ENCODE measurements at places on chromosomes 4 and X.

- DNase-seq: no peak
Measured at GRCh38 chrX:48474127-48474526, 1.9 kb upstream of the FTSJ1 start.

GRCh38 chrX:66676413-66676812 is 37.5 kb upstream of the EDA2R start:
- DNase-seq: no peak

DNA sequence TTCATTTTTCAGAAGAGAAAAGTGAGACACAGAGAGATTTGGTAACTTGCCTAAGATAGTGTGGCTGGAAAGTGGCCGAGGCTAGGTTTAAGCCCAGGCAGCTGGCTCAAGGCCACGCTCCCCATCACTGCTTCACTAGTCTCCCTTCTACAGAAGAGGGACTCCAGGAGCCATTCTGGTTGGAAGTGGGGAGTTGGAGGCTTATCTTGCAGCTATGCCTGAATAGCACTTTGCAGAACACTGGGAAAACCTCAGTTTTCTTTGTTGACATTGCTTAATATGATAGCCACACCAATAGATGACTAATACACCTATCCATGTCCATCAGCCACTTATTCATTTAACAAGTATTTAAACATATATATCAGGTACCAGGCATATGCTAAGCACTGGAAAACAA is 18.5 kb downstream of the LRRC66 start:
- no peak for DNase-seq

- no peak for DNase-seq
Measured at GRCh38 chr4:134624365-134624764, 422.8 kb upstream of the PABPC4L start.

GRCh38 chrX:104173841-104174240 is 7.6 kb downstream of the FAM199X start:
- no peak for DNase-seq

GRCh38 chrX:153469811-153470410 is 465 bp downstream of the HAUS7 start:
- peak; percentile 51 for DNase-seq

GRCh38 chr4:113564493-113564892 is 197.0 kb downstream of the CAMK2D start:
- DNase-seq: no peak

DNA sequence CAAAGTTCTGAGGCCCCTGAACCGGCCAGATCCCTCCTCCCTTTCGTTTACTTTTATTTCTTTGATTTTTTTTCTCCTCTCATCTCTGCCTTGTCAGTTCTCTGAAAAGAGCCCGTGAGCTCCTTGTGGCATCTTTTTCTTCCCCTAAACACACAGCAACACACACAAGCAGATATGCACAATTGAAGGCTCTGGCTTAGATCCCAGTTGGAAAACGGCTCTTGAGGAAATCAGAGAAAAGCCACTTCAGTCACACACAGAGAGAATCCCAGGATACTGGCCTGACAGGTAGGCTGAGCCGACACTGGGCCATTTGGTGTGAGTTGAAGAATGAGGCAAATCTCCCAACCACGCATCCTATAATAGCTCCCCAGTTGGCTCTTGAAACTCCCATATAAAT is 12.9 kb downstream of the DIPK2B start:
- no peak for DNase-seq

- DNase-seq: no peak
Measured at GRCh38 chr4:82275431-82276331, 98.1 kb downstream of the HNRNPD start.

DNA sequence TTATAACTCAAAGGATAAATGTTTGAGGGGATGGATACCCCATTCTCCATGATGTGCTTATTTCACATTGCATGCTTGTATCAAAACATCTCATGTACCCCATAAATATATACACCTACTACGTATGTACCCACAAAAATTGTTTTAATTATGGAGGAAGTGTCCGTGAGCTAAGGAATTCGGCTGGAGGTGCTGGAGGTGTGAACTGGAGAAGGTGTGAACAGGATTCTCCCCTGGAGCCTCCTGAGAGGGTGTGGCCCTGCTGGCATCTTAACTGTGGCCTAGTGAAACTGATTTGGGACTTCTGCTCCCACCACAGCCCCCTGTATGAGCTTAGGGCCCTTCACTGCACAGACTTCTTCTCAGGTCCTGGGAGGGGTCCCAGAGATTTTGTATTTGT is 23.4 kb downstream of the PNMA6E start:
- no peak for DNase-seq

DNA sequence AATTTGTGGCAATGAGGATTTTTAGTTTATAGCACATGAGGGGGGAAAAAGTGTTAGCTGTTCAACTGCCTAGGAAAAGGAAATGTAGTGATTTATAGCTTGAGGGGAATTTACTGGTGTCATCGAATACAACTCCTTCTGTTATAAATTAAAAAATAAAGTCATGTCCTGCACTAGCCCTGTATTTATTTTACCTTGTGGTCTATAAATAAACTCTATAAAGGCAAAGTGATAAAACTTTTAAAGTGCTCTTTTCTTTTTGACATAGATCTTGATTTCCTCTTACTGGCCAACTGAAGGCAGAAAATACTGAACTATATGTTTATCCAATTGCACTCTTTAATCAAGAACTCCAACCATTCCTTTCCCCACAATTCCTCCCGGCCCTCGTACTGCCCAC is 672.1 kb upstream of the SLIT2 start:
- no peak for DNase-seq

DNA sequence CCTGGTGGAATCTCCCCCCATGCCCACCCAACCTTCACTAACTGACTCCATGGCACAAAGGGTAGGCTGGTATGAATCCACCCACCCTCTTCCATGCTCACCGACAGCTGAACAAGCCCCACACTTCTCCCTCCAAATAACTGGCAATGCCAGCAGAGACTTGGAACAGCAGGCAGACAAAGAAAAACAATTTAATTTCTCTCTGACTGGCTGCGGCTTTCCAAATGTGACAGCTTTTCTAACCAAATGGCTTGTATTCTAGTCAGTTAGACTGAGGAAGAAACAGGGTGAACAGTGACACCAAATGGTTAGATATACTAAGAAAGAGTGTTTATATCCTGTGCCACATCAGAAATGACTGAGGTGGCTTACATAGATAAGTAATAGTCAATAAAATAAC is 199.3 kb upstream of the ADAMTS3 start:
- no peak for DNase-seq

DNA sequence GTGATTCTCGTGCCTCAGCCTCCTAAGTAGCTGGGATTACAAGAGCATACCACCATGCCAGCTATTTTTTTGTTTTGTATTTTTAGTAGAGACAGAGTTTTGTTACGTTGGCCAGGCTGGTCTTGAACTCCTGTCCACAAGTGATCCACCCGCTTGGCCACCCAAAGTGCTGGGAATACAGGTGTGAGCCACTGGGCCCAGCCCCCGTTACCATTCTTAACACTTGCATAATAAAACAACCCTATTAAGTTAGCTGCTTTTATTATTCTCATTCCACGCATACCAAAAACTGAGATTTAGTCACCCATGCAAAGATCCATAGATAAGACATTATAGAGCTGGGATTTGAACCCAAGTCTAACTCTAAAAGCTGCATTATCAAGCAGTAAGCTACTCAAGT is 6.0 kb upstream of the TEX13A start:
- DNase-seq: no peak

- DNase-seq: no peak
Measured at GRCh38 chr4:68218044-68218443, 27.4 kb downstream of the TMPRSS11B start.

DNA sequence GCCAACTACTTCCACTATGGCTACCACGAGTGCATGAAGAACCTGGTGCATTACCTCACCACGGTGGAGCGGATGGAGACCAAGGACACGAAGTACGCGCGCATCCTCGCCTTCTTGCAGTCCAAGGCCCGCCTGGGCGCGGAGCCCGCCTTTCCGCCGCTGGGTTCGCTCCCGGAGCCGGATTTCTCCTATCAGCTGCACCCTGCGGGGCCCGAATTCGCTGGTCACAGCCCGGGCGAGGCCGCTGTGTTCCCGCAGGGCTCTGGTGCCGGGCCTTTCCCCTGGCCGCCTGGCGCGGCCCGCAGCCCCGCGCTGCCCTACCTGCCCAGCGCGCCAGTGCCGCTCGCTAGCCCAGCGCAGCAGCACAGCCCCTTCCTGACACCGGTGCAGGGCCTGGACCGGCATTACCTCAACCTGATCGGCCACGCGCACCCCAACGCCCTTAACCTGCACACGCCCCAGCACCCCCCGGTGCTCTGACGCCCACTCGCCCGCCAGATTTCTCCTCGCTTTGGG is 2.1 kb downstream of the HELT start:
- DNase-seq: no peak

DNA sequence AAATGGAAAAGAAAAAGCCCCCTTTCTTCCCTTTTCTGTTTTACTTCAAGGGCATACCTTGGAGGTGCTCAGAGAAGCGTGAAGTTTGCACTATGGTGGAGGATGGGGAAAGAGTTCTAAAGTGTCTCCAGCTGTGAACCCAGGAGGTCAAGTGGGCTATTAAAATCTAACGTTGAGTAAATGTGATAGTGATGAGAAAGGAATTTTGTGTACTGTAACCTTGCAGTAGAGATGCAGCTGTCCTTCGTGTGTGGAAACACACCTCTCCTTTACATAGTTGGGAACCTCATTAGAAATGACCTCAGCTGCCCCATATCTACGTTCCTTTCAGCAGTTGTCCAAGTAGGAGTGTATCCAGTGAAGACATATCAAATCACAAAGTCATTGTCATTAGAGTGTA is 26.5 kb downstream of the ADH5 start:
- no peak for DNase-seq

DNA sequence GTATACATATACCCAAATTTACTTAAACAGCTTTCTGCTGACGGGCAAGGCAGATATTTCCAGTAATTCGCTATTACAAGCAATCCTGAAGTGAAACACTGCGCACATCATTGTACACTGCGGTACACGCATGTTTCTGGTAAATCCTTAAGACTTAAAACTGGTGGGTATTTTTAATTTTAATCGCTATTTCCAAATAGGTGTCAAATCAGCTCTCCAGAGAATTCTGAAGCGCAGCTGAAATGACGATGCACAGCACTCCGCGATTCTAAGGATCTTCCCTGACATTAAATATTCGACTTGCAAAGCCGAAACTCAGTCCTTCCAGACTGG is 361 bp downstream of the TMEM128 start:
- DNase-seq: no peak

DNA sequence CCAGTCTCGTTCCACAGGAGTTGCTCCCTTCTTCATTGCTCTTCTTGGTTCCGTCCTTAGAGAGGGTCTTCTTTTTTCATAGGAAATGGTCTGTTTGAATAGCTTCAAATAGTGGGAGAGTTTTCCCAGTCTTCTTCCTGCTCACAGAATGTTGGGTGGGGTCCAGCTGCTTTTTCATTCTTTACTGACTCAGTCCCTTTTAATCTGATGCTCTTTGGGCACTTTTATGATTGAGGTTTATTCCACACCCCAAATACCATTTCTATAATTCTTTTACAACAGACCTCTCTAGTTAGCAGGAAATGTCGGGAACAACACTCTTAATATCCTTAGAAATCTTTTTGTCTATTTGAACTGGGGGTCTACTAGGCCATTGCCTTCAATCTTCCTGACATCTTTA is 239.5 kb downstream of the PRDM5 start:
- DNase-seq: no peak

- DNase-seq: no peak
Measured at GRCh38 chr4:83852085-83852451, 316.2 kb downstream of the GPAT3 start.

DNA sequence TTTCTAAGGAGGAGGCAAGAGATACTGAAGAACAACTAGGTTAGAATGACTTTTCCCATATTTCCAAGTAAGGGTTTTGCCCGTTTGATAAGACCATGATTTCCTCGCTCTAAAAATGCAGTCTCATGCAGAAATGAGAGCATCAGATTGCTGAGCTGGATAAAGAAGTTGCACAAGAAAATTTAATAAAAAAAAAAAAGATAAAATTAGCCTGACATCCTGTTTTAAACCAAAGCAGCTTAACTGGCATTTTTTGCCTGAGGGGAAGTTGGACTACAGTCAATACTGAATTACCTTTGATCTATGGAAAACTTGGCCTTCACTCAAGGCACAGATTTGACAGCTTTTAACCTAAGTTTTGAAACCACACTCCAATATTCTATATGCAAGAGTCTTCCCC is 208.4 kb downstream of the GASK1B start:
- DNase-seq: no peak

GRCh38 chr4:77152421-77152820 is 4.6 kb upstream of the CCNG2 start:
- no peak for DNase-seq

- no peak for DNase-seq
Measured at GRCh38 chr4:38106886-38107514, 146.8 kb downstream of the PTTG2 start.

DNA sequence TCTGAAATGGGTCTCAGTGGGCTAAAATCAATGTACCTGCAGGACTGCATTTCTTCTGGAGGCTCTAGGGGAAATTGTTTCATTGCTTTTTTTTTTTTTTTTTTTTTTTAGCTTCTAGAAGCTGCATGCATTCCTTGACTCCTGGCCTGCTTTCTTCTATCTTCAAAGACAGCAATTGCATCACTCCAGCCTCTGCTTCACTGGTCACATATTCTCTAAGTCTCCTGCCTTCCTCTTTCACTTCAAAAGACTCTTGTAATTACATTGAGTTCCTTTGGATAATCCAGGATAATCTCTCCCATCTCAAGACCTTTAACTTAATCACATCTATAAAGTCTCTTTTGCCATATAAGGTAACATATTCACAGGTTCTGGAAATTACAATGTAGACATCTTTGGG is 11.3 kb upstream of the PCYT1B start:
- DNase-seq: no peak

DNA sequence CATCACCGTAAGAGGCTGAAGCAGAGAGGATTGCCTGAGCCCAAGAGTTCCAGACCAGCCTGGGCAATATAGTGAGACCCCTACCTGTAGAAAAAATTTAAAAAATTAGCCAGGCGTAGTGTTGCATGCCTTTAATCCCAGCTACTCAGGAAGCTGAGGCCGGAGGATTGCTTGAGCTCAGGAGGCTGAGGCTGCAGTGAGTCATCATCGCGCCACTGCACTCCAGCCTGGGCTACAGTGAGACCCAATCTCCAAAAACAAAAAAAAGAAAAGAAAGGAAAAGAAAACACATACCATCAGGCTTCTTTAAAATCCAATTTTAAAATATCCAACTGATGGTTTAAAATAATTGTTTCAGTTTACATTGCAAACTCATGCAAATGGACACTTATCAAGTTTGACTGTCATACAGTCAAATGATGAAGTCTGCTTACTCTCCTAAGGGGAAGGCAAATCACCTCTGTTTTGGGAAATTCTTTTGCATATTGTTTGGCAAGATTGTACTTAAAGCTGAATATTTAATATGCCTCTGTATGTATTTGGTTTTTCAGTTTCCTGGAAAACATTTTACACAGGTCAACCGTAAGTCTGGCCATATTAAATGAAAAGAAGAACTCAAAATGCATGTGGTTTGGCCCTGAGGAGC is 23.7 kb upstream of the TENM3 start:
- no peak for DNase-seq

GRCh38 chr4:125520258-125520990 is 205.7 kb downstream of the FAT4 start:
- no peak for DNase-seq

- no peak for DNase-seq
Measured at GRCh38 chr4:37440501-37440900, 196.0 kb downstream of the NWD2 start.

GRCh38 chr4:79502081-79502480 is 94.1 kb upstream of the GK2 start:
- no peak for DNase-seq

GRCh38 chrX:47566841-47567240 is 5.8 kb downstream of the ARAF start:
- DNase-seq: no peak

- no peak for DNase-seq
Measured at GRCh38 chr4:188683571-188683970, 544.3 kb downstream of the TRIML1 start.
